ENCODE measurements at places on chromosomes 13 and 19. TPM values are rescaled to one million over a fixed set of nuclear protein-coding genes. Genes with fewer than 3 reads are reported as not detected.

- DNase-seq, result no peak
Measured at GRCh38 chr13:91111476-91112200, 235.8 kb upstream of the MIR17HG start.

GRCh38 chr19:40990972-40991381, at the start of gene CYP2B6:
Gene CYP2B6 (plus strand): TSS chr19:40991282. CDS start chr19:40991306, 24 bp downstream.
- no peak for DNase-seq

- DNase-seq, result no peak
Measured at GRCh38 chr13:32986552-32986951, 29.7 kb upstream of the KL start.

The KIRREL2 gene
- polyA plus RNA-seq, result 0.28 TPM

- no peak for DNase-seq
Measured at GRCh38 chr19:40266119-40266518, 19.0 kb downstream of the AKT2 start.

- DNase-seq, result no peak
Measured at GRCh38 chr13:76522083-76522755, 364.0 kb downstream of the KCTD12 start.
